ENCODE measurements at places on chromosomes 13 and 19.
A peak's percentile ranks its signal among the peaks of the same experiment; 100 is the strongest.

DNA sequence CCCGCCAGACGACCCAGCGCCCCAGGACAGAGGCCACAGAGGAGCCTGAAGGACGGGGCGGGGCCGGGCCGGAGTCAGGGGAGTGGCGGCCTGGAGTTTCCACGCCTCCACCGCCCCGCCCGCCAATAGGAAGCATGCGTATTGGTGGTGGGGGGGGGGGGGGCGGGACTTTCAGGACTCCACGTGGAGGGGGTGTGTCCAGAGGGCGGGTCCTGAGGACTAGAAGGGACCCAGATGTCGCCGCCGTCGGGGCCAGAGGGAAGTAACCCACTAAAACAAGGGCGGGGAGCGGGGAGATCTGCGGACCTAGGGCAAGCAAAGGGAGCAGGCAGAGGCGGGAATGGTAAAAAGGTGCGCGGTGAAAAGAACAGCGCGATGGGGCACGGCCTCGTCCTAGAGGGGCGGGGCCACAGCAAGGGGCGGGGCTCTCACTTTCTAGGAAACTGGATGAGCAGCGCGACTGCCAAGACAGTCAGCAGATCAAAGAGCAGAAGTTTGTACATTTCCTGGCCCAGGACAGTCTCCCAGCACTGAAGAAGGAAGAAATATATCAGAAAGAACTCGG, 2.8 kb upstream of the LENG1 start:
- peak; percentile 89 for DNase-seq

DNA sequence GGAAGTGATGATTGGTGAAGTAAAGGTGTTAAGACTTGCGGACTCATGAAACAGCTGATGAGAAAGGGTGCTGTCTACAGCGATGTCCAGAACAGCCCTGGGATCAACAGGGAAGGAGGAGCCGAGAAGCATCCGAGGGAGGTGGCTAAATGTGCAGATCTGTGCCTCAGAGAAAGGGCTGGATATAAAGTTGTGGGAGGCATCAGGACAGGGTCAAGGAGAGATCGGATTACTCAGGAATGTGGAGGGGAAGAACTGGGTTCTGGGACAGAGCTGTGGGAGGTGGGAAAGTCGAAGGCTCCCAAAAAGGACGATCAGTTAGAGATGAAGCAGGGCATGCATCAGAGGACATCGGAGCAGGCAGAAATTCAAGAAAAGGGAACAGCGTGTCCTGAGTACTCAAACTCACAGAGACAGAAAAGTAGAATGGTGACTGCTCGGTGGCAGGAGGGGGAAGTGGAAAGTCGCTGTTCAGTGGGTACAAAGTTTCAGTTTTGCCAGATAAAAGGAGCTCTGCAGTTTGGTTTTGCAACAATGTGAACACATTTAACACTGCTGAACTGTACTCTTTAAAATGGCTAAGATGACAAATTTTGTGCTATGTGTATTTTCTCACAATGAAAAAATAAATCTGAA, 1.9 kb downstream of the SIGLEC14 start:
- DNase-seq: no peak

GRCh38 chr13:79398127-79398526, 7.9 kb downstream of the RBM26 start:
- no peak for DNase-seq

DNA sequence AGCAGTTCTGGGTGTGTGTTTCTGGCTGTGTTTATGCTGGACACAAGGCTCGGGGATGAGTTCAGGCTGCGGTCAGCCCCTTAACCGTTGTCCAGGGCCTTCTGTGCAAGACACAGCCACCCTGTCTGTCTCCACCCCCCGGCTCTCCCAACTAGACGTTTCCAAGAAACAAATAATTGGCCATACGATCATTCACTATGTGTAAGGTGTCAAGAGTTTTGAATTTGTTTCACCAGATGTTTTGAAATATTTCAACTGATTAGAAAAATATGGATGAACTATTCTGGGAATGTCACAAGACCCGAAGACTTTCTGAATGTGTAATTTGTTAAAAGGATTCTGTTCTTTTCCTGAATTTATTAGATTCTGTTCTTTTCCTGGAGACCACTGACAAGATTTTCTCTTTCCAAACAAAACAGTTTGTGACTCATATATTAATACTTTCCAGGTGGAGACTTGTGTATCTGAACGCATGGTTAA, 318.2 kb downstream of the MYO16 start:
- peak; percentile 79 for DNase-seq

GRCh38 chr19:19566306-19566705, 28.2 kb downstream of the CILP2 start:
- DNase-seq: no peak

GRCh38 chr13:40376296-40376849, 290.1 kb downstream of the FOXO1 start:
- DNase-seq: no peak

- no peak for DNase-seq
Measured at GRCh38 chr19:28224441-28224840, 988.5 kb downstream of the UQCRFS1 start.

- DNase-seq: no peak
Measured at GRCh38 chr13:46620471-46620870, 67.5 kb downstream of the LRCH1 start.

DNA sequence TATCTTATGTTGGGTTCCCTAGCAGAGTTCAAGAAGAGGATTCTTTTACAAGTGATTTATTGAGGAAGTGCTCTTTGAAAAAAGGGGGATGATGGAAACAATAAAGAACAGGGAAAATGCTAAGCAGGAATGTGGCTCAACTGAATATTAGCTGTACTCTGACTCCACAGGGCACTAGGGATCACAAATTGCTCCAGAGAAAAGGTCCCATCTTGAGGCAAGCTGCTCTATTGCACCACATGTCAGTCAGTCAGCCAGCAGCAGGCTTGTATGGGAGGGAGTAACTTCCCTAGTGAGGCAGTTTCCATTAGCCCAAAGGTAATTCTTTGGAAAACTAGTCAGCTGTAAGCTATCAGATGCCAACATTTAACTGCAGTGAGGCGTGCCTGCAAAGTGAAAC, 73.3 kb upstream of the FNDC3A start:
- no peak for DNase-seq

DNA sequence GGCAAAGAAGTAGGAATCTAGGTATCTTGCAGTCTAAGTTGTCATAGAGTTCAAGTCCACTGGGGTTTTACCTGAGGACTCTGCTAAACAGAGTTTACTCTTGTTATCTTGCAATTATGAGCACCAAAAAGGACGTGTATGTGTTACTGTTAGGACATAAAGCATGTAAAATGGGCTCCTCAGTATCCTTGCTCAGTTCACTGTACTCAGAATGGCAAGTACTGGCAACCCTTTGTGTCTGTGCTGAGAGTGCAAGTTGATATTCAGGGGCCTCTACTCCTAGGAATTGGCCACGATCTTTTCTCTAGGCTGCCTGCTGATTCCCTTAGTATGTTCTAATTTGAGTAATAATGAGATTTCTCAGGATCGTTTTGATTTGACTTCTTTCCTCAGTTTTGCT, 13.3 kb downstream of the TDRD3 start:
- DNase-seq: no peak

DNA sequence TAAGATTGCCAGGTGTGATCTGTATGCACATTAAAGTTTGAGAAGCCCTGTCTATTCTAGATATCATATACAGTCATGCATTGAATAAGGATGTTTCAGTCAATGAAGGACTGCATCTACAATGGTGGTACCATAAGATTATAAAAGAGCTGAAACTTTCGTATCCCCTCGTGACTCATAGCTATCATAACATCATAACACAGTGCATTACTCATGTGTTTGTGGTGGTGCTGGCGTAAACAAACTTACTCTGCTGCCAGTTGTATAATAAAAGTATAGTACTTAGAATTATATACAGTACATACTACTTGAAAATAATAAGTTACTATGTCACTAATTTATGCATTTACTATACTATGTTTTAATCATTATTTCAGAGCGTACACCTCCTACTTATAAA, 489.3 kb downstream of the GPC6 start:
- DNase-seq: no peak

- DNase-seq: no peak
Measured at GRCh38 chr19:28685802-28686201, 527.1 kb downstream of the UQCRFS1 start.

GRCh38 chr19:28504727-28505126, 708.2 kb downstream of the UQCRFS1 start:
- DNase-seq: no peak

- no peak for DNase-seq
Measured at GRCh38 chr19:23804676-23805075, 46.0 kb upstream of the ZNF681 start.
